ENCODE measurements at places on chromosomes 3 and 15.

- DNase-seq: no peak
These were observed 16.1 kb upstream of the IL1RAP start for GRCh38 chr3:190497811-190498210.

GRCh38 chr3:59341459-59341858 lies 291.6 kb upstream of the CFAP20DC start:
- no peak for DNase-seq

GRCh38 chr3:47283193-47283537 lies 421 bp downstream of the KLHL18 start:
- no peak for DNase-seq

GRCh38 chr3:48747015-48747615 lies 30.1 kb upstream of the IP6K2 start:
- no peak for DNase-seq

GRCh38 chr3:175411946-175412345 lies 552.8 kb downstream of the NAALADL2 start:
- no peak for DNase-seq

DNA sequence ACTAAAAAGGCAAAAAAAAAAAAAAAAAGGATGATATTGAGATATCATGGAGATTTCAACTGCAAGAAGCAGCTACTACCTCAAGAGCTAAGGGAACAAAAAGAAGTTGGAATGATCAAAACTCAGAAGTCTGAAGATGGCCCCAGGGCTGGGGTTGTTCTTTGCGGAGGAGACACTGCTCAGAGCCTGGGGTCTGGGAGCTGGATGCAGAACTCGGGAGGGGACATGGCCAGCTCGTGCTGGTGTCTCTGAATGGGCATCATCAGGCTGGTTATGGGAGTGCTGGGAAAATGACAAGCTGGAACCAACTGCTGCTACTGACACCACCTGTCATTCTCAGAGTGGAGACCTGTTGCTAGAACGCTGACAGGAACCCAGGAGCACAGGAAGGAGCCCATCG lies 14.2 kb upstream of the ADIPOQ start:
- no peak for DNase-seq

- DNase-seq: no peak
These were observed 548.3 kb downstream of the NLGN1 start for GRCh38 chr3:173945806-173946205.

- no peak for DNase-seq
These were observed 25.5 kb upstream of the SKOR1 start for GRCh38 chr15:67799801-67800205.

GRCh38 chr15:64911311-64912186 lies at the start of gene ANKDD1A:
ANKDD1A (plus strand) TSS chr15:64911902; CDS start chr15:64911931, 29 bp downstream.
- DNase-seq: peak; percentile 51

DNA sequence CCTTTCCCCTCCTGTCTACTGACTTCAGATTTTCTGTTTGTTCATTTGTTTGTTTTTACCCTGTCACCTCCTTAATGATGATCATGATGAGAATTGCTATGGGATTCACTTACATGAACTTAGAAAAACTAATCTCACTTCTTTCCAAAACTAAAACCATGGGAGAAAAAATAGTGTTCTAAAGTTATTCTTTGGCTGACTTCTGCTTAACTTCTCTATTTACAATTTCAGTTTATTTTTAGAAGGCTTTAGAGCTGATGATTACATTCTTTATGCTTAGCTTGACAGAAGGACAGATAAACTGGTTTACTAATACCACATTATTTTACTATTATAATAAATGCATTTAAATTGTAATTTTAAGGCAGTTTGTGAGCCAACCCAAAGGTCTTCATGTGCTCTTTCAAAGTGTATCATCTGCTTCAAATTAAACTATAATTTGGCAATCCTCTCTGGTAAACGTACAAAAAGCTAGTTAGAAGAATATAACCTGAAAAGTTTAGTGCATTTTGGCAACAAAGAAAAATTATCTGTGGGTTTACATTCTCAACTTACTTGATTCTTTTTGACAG lies 676.8 kb upstream of the UBE2E2 start:
- no peak for DNase-seq

GRCh38 chr3:15387171-15387581 lies 40.2 kb downstream of the METTL6 start:
- no peak for DNase-seq

GRCh38 chr15:40452296-40453090 lies 11.7 kb downstream of the BAHD1 start:
- DNase-seq: no peak

DNA sequence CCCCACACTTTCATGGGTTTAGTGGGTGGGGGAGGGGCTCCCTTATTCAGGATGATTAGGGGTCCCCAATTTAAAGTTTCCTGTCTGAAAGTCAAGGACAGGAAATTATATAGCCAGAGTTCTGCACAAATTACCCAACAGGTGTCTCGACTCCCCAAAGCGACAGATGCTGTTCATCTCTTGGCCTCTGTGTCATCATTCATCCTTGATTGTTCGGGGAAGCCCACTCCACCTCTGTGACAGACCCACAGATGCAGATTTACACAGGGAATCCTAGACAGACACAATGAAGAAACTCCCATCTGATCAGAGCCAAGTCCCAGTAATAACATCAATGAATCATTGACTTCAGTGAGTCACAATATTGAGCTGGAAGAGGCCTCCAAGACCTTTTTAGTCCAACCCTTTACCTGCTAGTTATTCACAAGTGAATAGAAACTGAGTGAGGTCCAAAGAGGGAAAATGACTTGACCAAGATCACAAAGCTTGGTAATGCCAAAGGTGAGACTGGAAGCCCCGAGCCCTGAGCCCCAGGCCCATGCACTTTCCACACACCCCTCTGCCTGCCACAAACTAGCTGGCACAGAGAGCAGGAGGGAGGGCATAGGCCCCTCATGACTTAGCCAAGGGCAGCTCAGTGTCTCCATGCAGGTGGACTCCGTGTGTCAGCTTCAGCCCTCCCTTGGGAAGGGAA lies 7.9 kb upstream of the SRP14 start:
- peak; percentile 79 for DNase-seq

DNA sequence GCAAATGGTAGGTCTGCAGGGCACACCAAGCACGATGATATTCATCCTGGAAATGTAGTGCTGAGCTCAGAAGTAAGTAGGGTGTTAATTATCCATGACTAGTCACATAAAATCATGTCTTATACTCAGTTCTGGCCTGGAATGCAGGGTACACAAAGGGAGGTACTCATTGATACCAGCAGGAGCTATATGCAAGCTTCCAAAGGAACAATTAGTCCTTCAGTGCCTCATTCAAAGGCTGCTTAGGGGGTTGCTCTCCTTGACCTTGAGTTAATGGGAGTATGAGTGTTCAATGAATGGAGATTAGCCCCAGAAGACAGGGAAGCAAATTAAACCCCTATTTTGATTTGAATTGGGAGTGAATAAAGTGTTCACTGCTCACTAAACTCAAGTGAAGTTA lies 38.3 kb downstream of the CNTN6 start:
- no peak for DNase-seq

- DNase-seq: no peak
These were observed 194.6 kb downstream of the SUCLG2 start for GRCh38 chr3:67459796-67460195.
